CD4-positive, alpha-beta memory T cell (primary cell): ENCODE measurements at places on chromosomes 11 and 22.
A peak's percentile ranks its signal among the peaks of the same experiment; 100 is the strongest.

- no peak for DNase-seq
Observed at GRCh38 chr22:46676881-46677280, 56.7 kb downstream of the GRAMD4 start.

DNA sequence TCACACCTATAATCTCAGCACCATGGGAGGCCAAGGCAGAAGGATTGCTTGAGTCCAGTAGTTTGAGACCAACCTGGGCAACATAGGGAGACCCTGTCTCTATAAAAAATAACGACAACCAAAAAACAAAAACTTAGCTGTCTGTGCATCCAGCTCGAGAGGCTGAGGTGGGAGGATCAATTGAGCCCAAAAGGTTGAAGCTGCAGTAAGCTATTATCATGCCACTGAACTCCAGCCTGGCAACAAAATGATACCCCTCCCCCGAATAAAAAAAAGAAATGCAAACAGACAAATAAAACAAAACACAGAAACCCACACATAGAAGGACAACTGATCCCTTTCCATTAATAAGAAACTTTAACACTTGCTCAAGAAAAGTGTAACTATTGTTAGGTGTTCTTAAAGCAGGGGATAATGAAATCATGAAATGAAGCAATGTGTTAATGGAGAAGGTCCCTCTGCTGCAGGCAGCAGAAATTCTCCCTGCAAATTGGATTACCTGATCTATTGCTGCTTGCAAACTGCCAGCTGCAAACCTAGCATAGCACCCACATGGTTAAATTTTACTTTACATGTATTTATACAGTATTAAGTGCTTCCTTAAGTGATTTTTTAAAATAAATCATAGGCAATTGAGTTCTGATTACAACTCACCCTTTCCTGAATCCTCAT, 226.3 kb downstream of the SBF2 start:
- no peak for DNase-seq

- DNase-seq = no peak
Observed at GRCh38 chr22:23856721-23857605, 712 bp upstream of the SLC2A11 start.

DNA sequence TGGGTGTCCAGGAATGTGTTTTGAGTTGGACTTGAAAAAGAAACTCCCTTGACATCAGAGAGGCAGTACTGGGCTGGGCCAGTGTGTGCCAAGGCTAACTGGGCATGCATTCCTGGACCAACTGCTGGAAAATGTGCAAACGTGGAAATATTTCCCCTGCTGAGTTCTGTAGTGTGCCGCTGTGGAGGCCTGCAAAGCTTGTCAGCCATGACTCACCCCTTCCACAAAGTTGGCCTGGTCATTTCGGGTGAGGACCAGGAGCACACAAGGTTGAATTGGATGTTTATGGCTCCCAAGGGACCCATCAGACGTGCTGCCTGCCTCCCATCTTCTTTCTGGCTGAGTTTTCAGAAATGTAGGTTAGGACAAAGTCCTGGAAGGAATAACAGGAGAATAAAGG, 513.1 kb downstream of the MIAT start:
- no peak for DNase-seq

DNA sequence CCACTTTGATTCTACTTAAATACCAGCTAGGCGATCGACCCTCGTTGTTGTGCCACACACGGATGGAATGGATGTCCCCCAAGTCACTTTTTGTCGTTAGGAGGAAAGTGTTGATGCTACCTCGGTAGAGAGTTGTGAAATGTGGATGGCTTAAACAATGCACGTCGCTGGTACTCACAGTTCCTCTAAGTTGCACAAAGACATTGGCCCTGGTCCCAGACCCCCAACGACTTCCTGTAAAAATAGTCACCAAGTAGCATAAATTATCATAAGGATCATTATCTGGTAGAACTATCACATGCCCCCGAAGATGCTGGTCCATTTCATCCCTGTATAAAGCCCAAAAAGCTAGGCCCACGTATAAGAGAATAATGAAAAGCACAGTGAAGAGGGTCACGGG, 3.8 kb downstream of the PKDREJ start:
- DNase-seq = no peak

GRCh38 chr11:64608046-64608445, 17.0 kb downstream of the SLC22A12 start:
- DNase-seq = no peak

GRCh38 chr11:119687373-119688046, 41.5 kb downstream of the NECTIN1 start:
- no peak for DNase-seq

DNA sequence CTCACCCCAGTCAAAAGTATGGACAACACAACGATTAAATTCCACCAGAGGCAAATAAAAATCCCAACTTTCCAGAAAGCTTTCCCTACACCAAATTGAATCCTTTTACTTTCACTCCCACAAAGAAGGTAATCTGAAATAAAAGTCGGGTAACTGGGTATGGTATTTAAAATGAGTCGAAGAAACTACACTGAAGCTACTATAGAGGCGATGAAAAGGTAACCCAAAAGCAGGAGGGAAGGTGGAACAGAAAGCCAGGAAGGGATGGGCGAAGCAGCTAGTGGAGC, 1.1 kb downstream of the PICALM start:
- DNase-seq = no peak

DNA sequence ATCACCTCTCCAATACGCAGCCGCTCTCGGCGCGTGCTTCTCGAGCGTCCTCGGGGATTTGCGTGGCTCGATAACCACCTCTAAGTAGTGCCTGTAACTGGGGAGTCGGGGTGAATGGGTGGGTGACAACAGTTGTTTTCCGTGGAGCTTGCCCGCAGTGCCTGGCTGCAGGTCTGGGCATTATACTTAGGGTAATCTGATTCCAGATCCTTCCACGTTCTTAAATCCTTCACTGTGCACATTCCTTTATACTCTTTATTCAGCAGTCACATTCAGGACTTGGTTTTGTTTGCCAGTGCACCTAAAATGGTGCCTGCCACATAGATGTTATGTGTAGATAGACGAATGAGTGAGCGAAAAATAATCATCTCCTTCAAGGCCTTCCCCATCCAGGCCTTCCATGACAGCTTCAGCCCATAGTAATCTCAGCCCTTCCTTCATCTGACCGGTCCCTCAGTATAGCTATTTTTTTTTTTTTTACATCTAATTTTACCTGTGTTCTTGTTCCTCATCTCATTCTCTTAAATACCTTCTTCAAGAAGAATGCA, 602 bp downstream of the NAT10 start:
- DNase-seq = no peak

DNA sequence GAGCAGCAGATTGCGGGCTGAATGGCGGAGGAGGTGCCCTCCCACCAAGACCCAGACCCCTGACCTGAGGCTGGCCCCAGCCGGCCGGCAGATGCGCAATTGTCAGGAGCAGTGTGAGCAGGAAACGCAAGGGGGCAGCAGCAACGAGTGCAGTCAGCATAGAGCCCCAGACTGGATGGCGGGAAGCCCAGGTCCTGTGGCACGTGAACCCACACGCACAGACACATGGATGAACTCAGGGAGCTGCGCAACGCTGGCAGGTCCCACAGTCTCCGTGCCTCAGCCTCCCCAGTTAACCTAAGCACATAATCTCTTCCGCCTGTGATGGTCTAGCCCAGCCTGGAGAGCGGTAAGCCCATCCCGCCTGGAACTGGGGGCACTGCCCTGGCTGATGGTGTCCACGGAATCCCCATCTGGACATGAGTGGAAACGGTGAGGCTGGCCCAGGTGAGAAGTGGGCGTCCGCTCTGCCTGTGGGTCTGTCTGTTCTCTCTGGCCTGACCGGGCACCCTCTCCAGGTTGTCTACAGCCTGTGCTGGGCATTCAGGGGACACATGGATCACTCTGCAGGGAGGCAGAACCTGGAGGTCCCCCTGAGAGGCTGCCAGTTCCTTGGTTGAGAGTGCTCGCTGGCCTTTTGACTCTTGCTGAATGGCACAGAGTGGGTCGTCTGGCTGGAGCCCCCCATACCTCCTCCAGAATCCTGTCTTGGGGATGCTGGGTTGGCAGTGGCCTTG, 626 bp upstream of the TBX10 start:
- peak; percentile 49 for DNase-seq

GRCh38 chr11:105220121-105220520, 80.6 kb upstream of the CARD18 start:
- no peak for DNase-seq

GRCh38 chr22:37254867-37255233, 10.8 kb upstream of the RAC2 start:
- no peak for DNase-seq

DNA sequence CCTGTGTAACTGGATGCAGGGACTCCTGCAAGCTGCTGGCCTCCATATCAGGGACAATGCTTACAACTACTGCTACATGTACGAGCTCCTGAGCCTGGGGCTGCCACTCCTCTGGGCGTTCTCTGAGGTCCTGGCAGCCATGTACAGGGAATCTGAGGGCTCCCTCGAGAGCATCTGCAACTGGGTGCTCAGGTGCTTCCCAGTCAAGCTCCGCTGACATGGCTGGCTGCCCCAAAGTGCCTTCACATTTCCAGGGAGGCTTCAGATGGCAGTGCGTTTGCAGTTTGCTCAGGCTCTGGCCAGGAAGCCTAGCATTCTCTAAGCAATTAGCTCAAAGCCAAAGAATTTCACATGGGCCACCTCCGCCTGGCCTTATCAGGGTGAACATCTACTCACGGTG, 117.4 kb upstream of the PARVA start:
- no peak for DNase-seq

- DNase-seq = no peak
Observed at GRCh38 chr11:66136752-66137123, 66.7 kb downstream of the PACS1 start.

- no peak for DNase-seq
Observed at GRCh38 chr11:70075836-70076235, 2.3 kb upstream of the ANO1 start.

- DNase-seq = no peak
Observed at GRCh38 chr11:46049325-46049897, 71.8 kb downstream of the PHF21A start.

- DNase-seq = no peak
Observed at GRCh38 chr11:67308031-67308866, 4.9 kb downstream of the SSH3 start.

- no peak for DNase-seq
Observed at GRCh38 chr11:111298413-111299100, at the start of gene POU2AF3. POU2AF3 (plus strand) TSS chr11:111298546; CDS start chr11:111298582, 36 bp downstream.

DNA sequence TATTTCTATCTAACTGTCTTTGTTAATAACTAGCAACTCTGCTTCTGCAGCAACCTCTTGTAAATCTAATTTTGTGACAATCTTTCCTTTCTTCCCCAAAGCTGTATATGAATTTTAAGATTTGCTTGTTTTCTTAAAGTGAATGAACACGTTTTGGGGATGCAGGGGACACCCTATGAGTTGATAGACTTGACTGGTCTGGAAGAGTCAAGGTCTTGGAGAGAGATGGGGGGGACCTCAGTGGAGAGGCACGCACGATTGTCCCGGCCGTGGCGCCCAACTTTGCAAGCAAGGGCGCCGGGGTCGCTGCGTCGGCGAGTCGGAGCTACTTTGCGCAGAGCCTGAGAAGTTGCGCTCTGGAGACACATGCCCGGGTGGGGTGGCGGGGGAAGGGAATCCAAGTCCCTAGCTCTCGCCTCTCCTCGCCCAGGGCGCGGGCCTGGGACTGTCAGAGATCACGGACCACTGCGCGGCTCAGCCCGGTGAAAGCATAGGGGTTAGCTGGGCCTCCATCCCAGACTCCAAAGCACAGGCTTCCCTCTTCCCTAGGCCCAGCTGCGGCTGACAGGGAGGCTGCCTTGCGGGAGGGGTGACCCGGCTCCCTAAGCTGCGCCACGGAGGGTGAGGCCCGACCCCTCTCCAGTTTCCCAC, 854 bp downstream of the ABCC8 start:
- no peak for DNase-seq

DNA sequence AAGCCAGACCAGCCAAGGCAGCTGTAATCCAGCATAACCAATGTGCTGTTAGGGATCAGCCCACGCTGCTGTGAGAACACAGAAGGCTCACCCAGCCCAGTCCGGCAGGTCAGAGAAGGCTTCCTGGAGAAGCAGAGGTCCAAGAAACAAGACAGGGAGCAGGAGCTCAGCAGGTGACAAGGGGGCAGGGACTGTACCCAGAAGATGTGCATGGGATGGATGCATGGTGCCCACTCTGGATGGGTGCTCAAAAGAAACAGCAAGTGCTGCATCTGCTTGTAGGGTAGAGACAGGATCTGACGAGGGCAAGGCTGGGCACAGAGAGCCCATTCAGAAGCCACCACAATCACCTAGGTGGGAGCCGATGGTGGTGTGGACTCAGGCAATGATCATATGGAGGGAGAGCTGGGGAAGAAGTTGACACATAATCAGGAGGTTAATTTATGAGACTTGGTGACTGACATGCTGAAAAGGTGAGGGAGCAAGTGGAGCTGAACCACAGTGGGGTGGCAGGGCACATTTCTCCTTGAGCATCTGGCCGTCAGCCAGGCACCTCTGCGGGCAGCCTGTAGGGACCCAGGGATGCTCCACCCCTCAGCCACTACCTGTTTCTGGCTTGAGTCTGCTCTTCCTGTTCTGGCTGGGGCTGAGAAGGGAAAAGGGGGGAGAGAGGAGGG, 102.3 kb upstream of the DRD2 start:
- no peak for DNase-seq

- no peak for DNase-seq
Observed at GRCh38 chr22:48065892-48066291, 1303.4 kb downstream of the TBC1D22A start.

- no peak for DNase-seq
Observed at GRCh38 chr11:70948855-70949531, 303.4 kb downstream of the SHANK2 start.

DNA sequence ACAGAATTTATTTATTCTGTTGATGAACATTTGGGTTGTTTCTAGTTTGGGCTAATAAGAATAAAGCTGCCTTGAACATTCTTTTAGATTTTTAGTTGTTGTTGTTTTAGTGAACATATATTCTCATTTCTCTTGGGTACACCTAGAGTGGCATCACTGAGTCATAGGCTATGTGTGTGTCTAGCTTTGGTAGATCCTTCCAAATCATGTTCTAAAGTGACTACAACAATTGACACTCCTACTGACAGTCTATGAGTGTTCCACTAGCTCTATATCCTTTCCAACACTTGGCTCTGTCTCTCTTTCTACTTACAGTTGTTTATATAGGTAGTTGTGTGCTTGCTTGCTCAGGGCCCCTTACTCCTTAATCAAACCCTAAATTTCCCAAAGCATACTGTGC, 346.0 kb upstream of the NCAM1 start:
- no peak for DNase-seq

DNA sequence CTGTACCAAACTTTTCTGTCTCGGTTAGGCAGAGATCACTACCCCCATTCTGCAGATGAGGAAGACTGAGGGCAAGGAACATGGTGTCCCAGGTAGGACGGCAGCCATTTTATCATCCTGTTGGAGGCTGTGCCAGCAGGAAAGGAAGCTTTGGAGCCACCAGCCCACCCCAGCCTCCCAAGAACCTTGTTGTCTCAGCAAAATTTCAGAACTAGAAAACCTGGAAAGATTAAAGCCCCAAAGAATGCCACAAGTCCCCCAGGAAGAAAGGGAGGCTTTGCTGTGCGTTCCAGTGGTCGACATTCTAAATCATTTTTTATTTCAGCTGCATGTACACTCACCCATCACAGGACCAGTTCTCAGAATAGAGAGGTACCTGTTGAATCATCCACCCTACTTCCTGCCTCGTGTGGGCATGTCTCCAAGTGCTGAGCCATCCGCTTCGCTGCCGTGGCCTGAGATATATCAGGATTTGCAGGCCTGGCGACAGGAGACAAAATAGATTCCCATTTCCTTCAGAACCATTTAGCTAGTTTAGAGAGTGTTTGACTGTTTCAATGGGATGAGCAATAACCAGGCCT, 13.0 kb upstream of the EIF3D start:
- DNase-seq = no peak
